ENCODE measurements at places on chromosomes 4 and X.

GRCh38 chr4:161517941-161518340 lies 645.9 kb downstream of the FSTL5 start:
- no peak for DNase-seq

- DNase-seq, result peak; percentile 61
Measured at GRCh38 chrX:19579485-19579884, 64.2 kb upstream of the MAP3K15 start.

GRCh38 chrX:2595258-2595657 lies 94.5 kb upstream of the DHRSX start:
- DNase-seq, result peak; percentile 47

- no peak for DNase-seq
Measured at GRCh38 chrX:13464599-13465275, 104.7 kb upstream of the EGFL6 start.

DNA sequence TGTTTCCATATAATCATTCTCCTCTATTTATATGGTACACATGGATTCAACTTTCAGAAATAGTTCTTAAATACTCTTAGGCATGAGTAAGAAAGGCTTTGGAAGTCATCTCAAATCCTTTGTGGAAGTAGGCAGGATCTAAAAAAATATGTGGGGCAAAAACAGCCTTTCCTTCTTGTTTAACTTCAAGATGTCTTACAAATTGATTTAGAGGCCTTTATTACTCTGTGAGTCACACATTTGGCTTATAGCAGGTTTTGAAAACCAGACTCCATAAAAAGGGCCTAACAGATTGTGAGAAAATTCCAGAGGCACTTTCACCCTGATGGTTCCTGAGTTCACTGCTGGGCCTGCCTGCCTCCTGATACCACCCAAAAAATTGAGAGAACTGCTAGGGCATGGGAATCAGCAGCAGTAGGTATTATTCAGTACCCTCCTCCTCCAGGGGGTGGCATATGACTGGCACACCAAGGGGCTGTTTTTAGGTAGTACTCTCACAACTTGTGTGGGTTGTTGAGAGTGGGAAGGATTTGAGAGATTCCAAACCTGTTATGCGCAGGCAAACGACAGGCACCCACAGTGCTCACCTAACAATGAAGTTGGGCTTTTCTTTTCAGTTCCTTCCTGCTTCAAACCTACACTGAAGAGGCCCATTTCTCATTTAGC lies 162.7 kb upstream of the MBNL3 start:
- DNase-seq, result peak; percentile 87

- no peak for DNase-seq
Measured at GRCh38 chrX:154486052-154486395, 391 bp downstream of the UBL4A start.

DNA sequence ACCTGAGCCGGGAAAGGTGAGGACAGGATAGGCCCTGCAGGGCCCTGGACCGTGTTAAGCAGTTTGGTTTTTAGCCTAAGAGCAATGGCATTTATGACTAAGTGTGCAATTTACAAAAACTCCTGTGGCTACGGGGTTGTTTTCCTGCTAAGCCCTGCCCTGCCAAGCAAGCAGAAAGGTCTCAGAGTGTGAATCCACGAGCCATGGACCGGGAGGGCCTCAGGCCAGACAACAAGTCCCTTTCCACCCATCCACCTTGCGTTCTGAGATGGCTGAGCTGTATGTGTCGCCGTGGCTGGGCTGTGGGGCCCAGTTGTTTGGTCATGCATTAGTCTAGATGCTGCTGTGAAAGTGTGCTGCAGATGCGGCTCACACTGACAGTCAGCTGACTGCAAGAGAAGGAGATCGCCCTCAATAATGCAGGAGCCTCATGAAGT lies 33.9 kb upstream of the AFAP1 start:
- DNase-seq, result peak; percentile 61

- peak; percentile 72 for DNase-seq
Measured at GRCh38 chr4:77007358-77008230, 58.0 kb downstream of the SEPTIN11 start.

DNA sequence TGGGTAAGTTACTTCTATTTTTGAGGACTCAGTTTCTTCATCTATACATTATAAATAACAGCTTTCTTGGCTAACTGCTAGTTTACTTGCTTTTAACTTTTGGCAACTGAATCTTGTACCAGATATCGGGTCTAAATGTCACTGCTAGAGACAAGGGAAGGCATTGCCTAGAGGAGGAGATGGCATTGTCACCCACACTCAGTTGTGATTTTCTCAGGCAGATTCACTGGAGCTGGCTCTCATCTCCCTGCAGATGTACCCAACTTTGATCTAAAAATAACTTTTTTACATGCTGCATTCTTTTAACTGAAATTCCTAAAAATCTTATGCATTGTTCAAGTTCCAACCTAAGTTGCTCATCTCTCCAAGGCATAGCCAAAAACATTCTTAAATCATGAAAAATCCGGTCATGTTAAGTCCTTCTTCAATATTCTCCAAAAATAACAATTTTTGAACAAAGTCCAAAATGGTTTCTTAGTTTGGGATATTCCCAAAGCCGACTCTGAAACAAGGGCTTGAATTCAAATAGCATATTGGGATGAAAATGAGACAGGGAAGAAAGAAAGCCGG lies 469.0 kb upstream of the BOD1L1 start:
- peak; percentile 83 for DNase-seq

DNA sequence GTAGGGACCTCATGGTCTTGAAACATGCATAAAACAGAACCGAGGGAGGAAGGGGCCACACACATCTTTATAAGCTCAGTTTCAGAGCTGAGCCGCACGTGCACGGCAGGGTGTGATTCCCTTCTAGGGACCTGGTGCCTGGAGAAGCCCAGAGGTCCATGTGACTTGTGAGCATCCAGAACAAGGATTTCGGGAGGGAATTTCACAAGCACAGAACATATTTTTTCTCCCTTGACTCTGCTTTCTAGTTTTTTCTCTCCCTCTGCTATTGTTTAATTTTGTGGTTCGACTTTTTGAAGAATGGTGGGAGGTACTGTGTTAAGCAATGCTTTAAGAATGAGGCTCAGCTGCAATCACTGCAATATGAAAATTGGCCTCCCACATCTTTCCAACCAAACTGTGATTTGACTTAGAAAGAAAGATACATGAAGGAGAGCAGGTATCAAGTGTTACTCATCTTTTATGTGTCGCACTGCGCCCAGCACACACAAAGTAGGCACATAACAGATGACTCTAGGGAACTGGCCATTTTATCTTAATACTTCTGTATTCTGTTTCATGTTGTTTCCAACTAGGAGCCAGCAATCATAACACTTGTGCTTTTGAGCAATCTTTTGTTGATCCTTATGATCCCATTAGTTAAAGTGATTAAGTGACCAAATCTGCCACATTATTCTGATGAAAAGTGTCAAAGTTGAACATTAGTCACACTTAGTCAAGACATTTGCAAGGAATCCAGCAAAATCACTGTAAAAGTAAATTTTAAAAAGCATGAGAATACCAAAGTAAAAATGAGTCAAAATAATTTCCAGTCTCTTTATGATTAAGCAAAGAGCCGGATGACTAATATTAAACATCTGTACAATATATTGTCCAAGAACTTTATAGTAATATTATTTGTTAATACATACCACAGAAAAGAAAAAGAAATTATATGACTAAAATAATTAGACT lies 86.4 kb downstream of the SHISA3 start:
- DNase-seq, result peak; percentile 48

- no peak for DNase-seq
Measured at GRCh38 chr4:45663628-45664081, 460.2 kb downstream of the GABRG1 start.

DNA sequence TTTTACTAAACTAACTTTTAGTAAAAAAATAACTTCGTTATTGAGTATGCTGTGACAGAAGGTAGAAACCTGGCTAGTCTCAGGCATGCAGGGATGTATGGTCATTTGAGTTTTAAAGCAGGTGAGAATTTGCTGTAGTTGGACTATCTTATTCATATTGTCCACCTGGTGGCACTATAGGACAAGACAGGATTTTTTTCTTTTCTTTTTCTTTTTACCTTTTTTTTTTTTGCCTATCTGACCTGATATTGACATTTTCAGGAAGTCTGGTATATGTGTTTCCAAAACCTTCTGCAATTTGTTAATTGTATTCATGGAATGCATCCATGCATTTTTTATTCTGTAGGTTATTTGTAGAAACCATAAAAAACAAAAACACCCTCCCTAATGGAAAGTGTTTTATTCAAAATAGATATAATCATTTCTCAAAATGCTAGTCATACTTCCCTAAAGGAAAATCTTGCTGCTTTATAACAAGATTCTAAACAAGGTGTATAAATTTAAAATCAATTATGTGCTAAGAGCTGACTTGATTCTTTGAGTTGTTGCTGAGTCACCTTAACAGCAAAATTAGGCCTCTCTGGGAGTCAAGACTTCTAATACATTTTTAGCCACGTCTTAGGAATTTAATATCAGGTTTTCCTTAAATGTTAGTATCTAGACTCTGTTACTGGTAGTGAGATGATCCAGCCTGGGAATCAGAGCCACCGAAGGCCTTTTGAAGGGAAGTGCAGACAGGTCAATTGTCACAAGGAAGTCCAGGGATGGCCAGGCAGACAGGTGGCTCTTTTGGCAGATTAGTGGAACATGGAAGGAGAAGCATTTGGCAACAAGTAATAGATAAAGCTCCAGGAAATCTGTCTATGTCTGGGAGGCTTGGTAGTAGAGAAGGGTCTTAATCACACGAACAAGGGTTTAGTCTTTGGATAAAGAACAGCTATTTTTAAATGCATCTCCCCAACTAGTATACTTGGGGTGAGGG lies 201.3 kb upstream of the GNPDA2 start:
- peak; percentile 18 for DNase-seq

- DNase-seq, result peak; percentile 73
Measured at GRCh38 chrX:154046031-154046781, 26.5 kb upstream of the IRAK1 start.

DNA sequence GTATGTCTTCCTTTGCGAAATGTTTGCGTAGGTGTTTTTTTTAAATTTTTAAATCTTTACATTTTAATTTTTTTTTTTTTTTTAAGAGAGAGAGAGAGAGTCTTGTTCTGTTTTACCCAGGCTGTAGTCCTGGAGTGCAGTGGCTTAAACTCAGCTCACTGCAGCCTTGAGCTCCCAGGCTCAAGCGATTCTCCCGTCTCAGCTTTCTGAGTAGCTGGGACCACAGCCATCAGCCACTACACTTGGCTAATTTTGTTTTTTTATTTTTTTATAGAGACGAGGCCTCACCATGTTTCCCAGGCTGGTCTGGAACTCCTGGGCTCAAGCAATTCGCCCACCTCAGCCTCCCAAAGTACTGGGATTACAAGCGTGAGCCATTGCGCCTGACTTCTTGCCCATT lies 43.7 kb upstream of the GBA3 start:
- no peak for DNase-seq

DNA sequence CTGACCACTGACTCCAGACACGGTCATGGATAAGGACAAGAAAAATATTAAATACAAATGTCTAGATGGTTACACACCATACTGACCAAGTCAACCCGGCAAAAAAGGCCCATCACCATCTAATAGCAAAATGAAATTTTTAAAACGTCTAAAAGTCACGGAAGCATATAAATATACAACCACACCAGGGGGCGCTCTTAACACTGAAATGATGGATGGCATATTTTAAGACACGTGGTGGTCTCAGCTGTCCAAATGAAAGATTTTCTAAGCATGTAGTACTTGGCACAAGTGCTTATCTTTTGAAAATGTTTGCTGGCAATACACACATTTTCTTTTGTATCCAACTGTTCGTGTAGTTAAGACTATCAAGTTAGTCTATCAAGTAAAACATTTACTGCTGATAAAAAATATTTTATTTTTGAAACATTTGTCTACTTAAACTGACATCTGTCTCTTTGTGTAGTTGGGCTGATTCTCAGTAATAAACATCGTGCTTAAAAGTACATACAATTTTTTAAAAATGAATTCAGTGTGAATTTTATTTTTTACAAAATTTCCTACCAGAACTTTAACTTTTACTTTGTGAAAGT lies 64.6 kb downstream of the COX7B2 start:
- peak; percentile 40 for DNase-seq

DNA sequence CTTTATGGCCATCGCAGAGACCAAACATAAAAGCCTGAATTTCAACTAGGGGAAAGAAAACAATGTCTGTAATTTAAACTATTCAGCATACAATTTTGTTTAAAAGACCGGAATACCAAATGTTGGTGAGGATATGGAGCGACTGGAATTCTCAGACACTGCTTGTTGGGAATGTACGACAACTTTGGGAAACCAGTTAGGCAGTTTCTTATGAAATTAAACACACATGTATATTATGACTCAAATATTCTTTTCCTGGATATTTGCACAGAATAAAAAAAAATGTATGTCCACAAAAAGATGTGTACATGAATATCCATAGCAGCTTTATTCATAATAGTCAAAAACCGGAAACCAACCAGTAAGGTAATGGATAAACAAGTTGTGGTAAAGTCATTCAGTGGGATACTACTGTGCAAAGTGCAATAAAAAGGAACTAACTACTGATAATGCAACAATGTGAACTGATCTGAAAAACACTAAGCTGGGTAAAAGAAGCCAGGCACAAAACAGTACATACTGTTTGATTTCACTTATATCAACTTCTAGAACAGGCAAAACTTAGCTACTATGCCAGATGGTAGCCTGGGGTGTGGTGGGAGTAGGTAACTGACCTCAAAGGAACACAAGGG lies 152.7 kb upstream of the FTHL17 start:
- DNase-seq, result peak; percentile 45

DNA sequence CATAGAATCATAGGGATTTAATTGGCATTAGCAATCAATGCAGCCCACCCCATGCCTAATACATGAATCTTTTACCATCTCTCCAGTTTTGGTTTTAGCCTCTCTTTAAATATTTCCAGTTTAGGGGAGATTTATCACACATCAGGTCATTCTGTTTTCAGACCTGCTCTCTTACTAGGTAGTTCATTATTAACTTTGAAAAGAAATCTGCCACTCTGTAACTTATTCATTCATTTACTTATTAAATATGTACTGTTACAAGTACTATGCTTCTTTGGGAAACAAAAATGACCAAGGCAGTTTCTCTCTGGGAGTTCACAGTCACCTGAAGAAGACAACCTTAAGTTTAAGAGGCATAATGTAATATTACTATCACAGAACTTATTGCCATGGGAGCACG lies 62.1 kb downstream of the USO1 start:
- DNase-seq, result no peak

DNA sequence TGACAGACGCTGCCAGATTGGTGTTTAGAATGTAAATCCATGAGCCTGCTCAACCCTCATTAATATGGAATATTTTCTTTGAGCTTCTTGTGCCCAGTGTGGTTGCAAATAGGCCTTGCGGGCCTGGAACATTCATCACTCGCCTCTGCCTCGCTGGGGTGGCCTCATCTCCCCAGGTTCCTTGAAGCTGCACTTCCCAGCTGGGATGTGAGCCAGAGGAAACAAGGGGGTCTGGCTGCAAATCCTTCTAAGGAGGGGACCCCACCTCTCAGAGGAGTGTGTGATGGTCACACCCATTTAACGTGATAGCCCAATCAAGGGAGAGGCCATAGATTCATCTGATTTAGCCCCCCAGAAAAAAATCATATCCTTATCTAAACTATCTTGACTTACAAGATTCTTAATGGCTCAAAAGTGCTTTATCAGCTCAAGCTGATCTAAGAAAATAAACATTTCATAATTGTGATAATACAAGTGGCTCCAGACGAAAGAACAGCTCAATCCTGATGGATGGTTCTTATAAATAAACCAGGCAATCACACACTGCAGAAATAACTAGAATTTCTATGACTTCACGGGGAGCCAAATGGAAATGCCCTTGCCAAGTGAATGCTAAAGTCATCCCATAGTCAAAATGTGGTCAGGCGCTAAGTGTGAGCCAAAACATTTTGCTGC lies 189.9 kb downstream of the PTTG2 start:
- DNase-seq, result peak; percentile 76

GRCh38 chr4:73742490-73743160 lies 2.3 kb downstream of the CXCL8 start:
- no peak for DNase-seq
